DMS 273 treated with DMSO at 0.1 percent for 48 hours (cell line): ENCODE measurements at places on chromosomes 7 and 10.

- peak; percentile 2 for DNase-seq
These were observed 114.6 kb upstream of the SFMBT2 start for GRCh38 chr10:7525314-7526016.

DNA sequence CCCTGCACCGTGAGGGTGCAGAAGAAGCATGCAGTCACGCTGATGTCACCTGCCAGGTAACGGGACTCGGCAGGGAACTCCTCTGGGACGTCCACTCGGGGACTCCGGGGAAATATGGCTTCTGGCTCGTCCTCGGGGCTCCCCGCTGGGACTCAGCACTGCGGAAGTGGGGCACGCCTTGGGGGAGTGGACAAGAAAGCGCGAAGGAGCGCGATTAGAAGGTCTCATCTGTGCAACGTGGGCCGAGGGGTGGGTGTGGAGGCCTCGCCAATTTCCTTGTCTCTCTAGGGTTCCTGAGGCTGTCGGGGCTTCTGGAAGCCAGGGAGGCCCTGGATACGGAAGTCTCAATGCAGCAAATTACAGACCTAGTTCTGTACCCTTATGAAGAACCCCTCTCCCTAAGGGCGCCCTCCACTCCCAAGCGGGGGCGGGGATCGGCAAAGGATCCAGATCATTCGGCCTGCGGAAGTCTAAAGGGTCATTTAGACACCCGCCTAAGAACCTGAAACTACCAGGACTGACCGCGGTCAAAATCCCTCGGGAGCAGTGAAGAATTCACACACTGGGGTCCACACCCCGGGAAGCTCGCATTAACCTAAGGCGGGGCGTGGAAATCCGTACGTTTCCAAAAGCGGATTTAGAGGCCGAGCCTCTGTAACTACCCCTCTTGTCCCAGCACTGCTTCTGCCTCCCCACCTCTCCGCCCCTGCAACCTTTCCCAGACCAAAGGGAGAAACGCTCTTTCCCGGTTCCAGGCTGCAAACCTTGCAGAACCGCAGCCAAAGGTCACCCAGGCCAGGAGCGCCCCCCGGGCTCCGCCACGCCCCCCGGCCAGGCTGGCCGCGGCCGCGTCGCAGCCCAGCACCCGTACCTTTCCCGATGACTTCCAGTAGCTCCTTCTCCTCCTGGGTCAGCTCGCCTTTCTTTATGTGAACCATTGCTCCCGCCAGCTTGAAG lies 640 bp downstream of the ANKMY2 start:
- no peak for DNase-seq

- DNase-seq = no peak
These were observed 17.2 kb downstream of the BAZ1B start for GRCh38 chr7:73504920-73505319.

GRCh38 chr10:100749059-100749308 lies 3.6 kb downstream of the PAX2 start:
- no peak for DNase-seq

GRCh38 chr10:69709366-69709941 lies 79.4 kb downstream of the FAM241B start:
- no peak for DNase-seq

GRCh38 chr7:79790656-79791262 lies 337.3 kb upstream of the MAGI2 start:
- no peak for DNase-seq

- DNase-seq = no peak
These were observed 37.2 kb downstream of the BAMBI start for GRCh38 chr10:28714401-28715053.

- DNase-seq = peak; percentile 91
These were observed 694 bp downstream of the COL1A2 start for GRCh38 chr7:94395141-94396036.

- DNase-seq = no peak
These were observed 291.2 kb downstream of the POM121L12 start for GRCh38 chr7:53326634-53327033.
